ENCODE measurements at places on chromosomes 2 and 18.
A peak's percentile ranks its signal among the peaks of the same experiment; 100 is the strongest.

DNA sequence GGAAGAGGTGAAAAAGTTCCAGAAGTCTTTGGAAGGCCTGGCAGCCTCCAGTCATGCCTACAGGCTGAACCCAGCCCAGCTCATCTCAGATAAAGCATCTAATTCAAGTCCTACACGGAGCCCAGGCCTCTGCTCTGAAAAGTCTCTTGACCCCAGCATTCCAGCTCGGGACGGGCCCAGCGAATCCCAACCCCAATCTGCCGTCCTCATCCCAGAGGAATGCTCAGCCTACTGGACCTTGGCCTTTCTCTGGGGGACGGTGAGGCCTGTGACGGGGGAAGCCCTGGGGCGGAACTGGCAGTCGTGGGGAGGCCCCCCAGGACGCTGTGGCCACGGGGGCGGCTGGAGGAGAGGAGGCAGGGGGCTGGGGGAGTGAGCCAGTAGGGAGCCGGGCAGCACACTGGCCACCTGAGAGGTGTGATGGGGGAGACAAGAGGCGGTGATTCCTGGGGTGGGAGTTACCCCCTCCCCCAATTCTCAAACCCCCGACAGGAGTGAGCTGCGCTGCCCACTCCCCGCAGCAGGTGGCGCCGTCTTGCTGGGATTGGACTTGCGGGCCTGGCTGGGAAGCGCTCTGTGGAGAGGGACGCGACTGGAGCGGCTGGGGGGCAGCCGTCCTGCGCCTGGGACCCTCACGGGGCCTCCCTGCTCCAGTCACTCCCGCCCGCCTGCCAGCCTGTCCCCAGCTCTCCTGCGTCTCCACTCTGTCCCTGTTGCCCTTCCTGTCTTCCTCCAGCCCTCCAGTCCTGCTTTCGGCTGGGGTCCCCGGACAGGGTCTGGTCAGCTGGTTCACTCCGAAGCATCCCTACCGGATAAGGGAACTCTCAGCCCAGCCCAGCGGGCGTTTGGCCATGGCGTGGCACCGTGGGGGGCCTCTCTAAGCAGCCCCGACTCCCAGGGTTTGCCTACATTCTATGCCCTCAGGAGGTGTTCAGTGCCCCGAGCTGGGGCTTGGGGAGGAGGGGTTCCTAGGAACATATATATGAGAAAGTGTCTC, 182.6 kb upstream of the HAAO start:
- DNase-seq, result no peak

DNA sequence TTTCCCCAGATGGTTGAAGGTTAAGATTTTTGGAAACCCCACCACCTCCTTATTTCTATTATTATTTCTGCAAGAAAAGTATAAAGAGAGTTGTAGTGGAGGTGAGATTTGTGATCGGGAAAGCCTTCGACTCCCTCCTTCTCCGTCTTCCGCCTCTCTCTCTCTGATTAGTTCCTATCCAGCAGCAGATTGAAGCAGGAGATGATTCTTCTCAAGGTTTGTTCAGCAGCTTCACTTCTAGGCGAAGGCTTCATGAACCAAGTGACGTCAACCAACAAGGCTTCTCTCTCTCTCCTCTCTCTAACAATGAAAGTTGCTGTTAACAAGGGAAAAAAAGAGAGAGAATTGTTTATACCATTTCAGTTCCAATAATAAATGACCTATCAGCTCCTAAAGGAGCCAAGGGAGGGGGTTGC, at the start of gene BAZ2B:
Gene BAZ2B, minus strand, starts transcription at position 263 of the 416 bp plus-strand sequence. CDS start 137,829 bp downstream, outside the sequence.
- DNase-seq, result peak; percentile 28

DNA sequence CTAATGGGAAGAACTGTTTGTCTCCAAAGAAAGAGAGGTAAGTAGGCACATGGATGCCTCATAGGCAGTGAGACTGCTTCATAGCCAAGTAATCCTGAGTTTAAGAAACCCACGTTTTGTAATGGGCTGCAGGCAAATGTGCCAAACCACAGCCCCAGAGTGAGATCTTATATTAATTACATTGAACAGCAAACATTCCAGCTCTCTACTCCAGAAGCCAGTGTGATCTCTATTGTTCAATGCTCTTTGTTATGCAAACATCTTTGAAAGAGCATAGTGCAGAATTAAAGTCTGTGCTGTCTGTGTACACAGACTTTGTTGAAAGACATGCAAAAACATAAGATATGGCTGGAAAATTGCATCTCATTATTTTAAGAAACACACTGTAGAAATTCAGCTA, 720.8 kb upstream of the REG3G start:
- no peak for DNase-seq

DNA sequence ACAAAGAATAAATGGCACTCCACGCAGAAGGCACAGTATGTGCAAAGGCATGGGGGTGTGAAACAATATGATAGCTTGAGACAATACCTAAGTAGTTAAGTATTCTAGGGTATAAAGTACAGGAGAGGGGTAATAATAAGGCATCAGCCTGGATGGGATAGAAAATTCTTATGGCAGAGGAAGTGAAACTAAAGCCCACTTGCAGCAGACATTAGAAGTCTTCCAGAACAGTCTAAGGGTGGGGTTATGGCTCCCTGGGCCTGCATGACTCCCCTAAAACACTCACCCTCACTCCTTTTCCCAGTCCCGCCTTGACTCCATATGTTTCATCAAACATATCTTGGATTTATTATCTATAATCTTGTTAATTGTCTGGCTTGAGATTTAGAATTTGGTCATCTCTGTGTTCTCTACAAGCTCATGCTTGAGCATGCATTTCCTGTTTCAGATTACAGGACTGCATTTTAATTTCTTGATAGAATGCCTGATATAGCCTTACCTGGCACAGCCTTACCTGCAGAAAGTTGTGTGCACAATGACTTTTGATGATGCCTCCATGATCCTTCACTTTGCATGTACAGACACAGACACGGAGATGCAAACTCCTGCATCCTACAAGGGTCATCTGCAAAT, 28.5 kb upstream of the TMBIM1 start:
- DNase-seq, result no peak

GRCh38 chr18:45571714-45572113, 43.6 kb upstream of the SLC14A2 start:
- DNase-seq, result no peak

GRCh38 chr2:48173141-48173540, 266.8 kb upstream of the FBXO11 start:
- no peak for DNase-seq

DNA sequence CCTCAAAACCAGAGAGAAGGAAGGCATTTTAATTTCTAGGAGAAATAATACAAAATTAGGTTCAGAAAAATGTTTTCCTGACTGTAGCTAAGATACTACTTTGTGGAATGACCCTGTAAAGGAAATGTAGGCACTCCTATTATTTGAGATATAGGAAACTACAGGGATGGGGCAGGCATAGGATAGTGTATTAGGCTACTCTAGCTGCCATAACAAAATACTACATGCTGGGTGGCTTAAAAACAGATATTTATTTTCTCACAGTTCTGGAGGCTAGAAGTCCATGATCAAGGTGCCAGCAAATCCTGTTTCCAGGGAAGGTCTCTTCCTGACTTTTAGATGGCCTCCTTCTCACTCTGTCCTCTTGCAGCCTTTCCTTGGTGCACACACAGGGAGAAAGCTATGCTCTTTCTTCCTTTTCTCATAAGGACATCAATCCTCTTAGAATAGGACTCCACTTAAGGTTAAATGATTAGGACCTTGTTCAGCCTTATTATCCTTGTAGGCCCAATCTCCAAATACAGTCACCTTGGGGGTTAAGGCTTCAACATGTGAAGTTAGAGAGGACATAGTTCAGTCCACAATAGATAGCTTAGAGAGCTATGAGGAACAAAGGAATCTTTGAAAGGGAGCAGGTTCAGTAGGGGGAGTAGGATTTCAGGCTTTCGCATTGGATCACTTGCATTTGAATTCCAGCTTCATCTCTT, 14.0 kb upstream of the CAVIN2 start:
- no peak for DNase-seq

- DNase-seq, result no peak
Observed at GRCh38 chr18:11989174-11989573, 7.9 kb downstream of the IMPA2 start.

- no peak for DNase-seq
Observed at GRCh38 chr2:184890311-184890710, 292.0 kb downstream of the ZNF804A start.

DNA sequence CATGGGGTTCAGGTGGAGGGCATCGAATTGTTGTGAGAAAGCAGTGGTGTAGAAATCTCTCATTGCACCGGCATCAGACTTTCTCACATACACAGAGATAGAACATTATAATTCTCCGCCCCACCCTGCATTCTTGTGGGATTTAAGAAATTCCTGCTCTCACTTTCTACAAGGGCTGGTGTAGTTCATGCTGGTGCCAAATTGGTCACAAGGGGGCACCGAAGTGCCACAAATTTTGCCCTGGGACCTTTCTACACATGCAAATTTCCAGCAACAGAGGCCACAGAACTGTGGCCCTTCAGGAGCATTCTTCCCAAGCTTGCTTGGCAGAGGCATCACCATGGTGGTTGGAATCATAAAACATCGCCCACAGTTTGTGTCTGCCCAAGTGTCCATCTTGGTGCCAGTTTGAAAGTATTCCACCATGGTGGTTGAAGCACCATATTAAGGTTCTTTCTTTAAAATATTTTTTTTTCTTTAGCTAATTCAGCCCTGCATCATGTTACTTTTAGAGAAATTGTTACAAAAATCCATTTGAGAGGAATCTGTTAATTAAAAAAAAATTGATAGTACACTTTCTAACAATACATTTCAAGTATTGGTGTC, 521.2 kb upstream of the FANCL start:
- peak; percentile 39 for DNase-seq

- peak; percentile 83 for DNase-seq
Observed at GRCh38 chr2:190837420-190837819, 43.2 kb upstream of the GLS start.

DNA sequence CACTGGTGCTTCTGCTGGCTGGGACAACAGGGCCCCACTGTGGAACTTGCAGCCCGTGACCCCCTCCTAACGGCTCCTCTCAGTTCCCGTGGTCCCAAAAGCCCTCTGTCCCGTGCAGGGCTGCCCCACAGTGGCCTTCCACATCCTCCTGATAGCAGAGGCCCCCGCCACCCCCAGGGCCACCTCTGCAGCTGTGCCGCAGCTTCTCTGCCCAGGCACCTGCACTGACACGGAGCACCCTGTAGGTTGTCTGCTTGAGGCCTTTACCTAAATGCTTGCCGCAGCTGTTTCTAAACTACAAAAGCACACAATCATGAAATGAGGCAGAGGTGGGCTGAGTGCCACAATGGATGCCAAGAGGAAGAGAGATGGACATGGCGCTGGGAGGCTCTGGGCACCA, 13.5 kb upstream of the GRHL1 start:
- DNase-seq, result no peak

- DNase-seq, result no peak
Observed at GRCh38 chr2:219417374-219417773, 803 bp upstream of the DES start.

DNA sequence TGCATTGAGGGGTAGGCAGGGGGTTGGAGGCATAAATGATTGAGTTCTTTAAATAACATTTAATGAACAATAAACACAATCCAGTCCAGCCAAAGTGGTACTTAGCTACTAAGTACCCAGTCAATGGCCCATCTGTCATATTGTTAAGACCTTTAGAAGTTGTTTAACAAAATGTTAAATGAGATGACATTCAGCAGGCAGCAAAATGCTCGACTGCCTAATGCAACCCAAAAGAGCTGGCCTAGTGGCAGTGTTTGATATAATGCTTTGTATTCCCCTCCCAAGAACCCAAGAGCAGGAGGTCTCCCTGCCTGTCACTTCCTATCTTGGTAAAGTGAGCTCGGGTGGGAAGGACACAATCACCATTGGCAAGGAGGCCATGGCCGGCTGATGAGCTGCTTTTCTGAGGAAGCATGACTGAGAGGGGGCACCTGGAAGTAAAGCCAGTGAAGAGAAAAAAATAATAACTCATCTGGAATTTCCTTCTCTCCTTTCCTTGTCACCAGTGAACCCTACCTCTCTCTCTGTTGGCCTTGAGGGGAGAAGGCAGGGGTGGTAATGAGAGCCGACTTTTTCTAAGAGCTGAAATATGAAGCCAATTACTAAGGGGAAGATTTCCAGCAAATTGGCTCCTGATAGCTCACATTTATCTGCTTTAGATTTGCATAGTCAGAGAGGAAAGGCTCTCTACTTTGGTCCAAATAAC, 140.6 kb downstream of the C1D start:
- no peak for DNase-seq

GRCh38 chr2:73297151-73297559, 3.8 kb upstream of the EGR4 start:
- no peak for DNase-seq

GRCh38 chr2:69138247-69138772, 125.3 kb downstream of the ANTXR1 start:
- peak; percentile 78 for DNase-seq

DNA sequence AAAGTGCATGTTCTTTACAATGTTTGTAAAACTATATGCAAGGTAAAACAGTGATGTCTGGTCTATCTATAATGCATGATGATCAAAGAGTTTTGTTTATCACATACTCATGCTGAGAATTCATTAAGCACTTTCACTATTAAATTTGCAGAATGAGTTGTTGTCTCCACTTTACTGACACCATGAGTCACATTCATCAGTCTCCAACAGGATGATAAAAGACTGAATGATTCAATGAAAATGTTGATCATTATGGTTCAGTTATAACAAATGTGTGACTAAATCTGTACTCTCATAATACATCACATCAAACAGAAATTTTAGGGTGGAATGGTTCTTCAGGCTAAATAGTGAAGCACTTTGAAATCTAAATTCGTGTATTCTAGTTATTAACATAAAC, 129.0 kb downstream of the ERBB4 start:
- no peak for DNase-seq

DNA sequence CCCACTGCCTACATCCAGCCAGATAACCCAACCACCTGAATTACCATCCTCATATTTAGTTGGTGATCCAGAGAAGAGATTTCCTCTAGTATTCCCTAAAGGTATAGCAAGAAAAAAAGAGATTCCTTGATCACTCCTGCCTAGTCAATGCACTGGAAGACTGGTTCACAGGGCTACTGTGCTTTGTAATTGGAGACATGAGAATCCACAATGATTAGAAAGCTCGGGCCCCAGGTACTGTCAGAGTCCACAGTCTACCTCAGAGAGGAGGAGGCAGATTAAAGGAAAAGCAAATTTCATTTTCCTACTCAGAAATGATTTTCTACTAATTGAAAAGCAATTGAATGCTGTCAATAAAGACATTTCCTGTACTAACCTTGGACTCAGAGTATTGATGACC, 22.3 kb downstream of the SULT1C3 start:
- DNase-seq, result no peak

GRCh38 chr18:23239885-23240608, 104.8 kb downstream of the CABLES1 start:
- DNase-seq, result no peak

GRCh38 chr2:220275454-220275853, 648.0 kb downstream of the SLC4A3 start:
- DNase-seq, result no peak

DNA sequence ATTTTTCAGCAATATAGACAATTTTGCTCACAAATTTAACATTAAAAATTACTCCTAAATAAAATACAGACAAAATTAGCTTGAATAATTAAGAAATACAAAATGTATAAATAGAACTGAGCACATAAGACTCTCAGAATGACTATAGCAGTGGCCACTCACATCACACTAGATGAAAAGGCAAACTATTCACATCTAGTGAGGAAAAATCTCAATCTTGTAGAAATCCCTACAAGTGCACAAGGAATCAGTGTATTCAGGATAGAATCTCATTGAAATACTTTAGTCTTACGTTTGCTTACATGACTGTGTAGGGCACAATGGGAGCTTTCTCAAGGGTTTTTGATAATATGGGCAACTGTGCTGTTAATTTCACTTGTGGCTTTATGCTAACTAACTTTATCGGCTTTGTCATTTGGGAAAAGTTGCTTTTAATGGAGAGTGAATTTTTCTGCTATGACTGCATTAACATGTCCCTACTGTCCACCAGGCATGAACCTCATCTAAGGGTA, 678.9 kb upstream of the LRRTM4 start:
- no peak for DNase-seq

- DNase-seq, result peak; percentile 68
Observed at GRCh38 chr2:98269274-98269673, 77.0 kb upstream of the CNGA3 start.

Data from HS-5 (cell line).